ENCODE measurements at places on chromosomes 1 and 21.
A peak's percentile ranks its signal among the peaks of the same experiment; 100 is the strongest.

DNA sequence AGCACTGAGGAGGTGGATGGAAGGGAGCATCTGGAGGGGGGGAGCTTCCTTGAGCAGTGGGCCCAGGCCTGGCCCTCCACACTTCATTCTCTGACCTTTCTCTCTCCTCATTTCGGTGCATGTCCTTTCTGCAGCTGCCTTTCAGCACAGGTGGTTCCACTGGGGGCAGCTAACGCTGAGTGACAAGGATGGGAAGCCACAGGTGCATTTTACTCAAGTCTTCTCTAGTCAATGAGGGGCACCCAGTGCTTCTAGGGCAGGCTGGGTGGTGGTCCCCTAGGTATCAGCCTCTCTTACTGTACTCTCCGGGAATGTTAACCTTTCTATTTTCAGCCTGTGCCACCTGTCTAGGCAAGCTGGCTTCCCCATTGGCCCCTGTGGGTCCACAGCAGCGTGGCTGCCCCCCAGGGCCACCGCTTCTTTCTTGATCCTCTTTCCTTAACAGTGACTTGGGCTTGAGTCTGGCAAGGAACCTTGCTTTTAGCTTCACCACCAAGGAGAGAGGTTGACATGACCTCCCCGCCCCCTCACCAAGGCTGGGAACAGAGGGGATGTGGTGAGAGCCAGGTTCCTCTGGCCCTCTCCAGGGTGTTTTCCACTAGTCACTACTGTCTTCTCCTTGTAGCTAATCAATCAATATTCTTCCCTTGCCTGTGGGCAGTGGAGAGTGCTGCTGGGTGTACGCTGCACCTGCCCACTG lies 43.2 kb downstream of the YARS1 start:
- DNase-seq = no peak

DNA sequence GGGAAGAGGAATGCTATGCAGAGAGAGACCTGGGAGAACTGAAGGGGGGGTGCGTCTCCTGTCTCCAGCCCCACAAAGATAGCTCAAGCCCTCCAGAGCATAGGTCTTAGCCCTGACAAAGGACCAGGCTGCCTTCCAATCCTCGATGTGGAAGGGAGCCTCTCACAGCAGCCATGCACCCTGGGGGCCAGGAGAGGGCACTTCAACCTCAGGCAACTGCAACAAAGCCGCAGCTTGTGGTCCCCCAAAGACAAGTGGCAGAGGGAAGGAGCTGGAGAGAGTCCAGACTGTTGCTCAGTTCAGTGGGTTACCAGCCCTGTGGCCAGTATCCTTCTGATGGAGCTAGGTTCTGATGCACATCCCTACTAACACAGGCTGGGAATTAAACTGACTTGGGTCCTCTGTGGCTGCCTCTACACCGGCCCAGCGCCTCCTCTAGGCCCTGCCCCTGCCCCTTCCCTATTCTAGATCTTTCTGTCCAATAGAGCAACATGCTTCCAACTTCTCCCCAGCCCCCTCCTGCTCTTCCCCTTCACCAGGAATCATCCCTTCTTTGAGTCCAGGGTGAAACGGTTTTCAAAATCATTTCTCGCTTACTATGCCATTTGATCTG lies 100.7 kb upstream of the SPATA6 start:
- peak; percentile 82 for DNase-seq

GRCh38 chr1:182376936-182377574 lies 14.5 kb downstream of the GLUL start:
- no peak for DNase-seq

DNA sequence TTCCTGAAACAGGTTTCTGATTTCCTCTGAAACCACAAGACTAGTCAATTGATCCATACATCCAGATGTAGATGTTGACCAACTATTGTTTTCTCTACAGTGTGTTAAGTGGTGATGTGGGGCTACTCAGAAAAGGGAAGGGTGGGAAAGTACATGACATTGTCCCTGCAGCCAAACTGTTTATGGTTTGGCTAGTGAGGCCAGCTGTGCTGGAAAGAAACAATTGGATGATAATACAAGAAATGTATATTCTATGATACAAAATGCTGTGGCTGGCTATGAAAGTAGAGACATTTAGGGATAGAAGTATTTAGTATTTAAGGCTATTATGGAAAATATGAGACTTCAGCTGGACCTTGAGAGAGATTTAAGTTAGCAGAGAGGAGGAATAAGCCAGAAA lies 244.5 kb downstream of the ADGRL2 start:
- DNase-seq = no peak

DNA sequence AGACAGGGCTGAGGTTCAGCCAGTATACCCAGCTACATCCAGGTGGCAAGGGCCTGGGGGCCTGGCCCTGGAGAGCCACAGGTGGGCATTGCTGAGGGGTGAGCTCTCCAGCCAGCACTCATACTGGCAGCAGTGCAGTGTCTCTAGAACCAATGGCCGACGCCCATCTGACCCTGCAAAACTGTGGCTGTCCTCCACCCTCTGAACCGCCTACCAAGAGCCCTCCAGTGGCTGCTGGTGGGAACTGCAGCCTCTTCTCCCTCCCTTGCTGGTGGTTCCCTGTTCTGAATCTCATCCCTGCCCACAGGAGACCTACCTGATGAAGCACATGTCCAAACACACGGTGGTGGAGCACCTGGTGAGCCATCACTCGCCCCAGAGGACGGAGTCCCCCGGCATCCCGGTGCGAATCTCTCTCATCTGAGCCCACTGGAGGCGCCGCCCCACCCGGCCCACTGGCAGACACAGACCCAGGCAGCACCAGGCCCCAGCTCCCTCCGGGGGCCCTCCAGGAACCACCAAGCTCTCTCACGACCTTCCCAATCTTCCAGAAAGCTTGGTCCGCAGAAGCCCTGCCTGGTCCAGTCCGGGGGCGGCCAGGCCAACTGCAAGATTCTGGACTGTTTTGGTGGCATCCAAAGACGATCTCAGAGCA lies 22.1 kb downstream of the A3GALT2 start:
- peak; percentile 39 for DNase-seq

DNA sequence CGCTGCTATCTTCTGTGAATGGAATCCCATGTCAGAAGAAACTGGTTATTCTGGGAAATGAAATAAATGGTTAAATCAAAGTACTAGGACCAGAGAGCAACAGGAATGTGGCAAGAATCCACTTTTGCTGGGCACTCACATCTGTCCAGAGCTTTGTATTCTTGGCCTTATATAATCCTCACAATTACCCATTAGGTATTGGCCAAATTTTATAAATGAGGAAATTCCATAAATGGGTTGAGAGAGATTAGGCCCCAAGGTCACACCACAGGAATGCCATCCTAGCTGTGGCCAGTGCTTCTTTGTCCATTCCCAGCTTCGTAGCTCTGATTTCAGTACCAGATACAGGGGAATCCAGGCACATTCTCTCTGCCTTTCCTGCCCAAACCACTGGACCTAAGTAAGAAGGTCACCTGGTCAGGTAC lies 76.1 kb upstream of the HOOK1 start:
- no peak for DNase-seq

DNA sequence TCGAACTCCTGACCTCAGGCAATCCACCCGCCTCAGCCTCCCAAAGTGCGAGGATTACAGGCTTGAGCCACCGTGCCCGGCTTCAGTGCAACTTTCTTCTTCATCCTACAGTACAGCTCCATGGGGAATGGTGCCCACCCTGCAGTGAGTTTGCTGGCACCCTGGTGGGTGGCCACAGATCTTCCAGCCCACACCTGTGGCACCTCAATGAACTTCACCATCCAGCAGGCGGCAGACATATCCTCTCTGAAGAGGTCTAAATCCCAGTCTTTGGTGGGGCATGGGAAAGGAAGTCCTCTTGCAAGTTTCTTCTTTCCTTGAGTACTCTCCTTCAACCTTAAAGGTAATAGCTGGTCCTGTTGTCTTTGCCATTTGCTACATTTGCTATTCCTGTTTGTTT lies 18.1 kb upstream of the ZBTB8A start:
- DNase-seq = no peak

DNA sequence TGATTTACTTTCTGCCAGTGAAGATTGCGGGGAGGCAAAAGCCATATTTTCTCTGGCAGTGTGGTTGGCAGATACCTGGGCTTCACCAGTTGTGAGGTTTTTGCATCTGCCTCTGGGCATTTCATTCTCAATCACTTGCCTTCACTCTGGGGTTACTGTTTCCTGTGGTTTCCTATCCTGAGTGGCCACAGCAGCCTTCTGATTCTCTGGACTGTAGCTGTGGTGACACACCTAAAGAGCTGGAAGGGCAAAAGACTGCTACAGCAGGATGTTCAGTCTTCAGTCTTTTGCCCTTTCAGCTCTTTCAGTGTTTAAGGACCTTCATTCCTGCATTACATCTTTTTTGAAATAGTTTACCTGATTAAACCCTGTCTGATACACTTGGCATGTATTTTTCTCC lies 50.5 kb upstream of the GPR52 start:
- DNase-seq = no peak

GRCh38 chr1:45012639-45013278 lies 705 bp downstream of the UROD start:
- DNase-seq = peak; percentile 45

- no peak for DNase-seq
Observed at GRCh38 chr1:10530281-10530740, 55.6 kb downstream of the PEX14 start.

- no peak for DNase-seq
Observed at GRCh38 chr1:24992761-24993211, 62.7 kb upstream of the RUNX3 start.

DNA sequence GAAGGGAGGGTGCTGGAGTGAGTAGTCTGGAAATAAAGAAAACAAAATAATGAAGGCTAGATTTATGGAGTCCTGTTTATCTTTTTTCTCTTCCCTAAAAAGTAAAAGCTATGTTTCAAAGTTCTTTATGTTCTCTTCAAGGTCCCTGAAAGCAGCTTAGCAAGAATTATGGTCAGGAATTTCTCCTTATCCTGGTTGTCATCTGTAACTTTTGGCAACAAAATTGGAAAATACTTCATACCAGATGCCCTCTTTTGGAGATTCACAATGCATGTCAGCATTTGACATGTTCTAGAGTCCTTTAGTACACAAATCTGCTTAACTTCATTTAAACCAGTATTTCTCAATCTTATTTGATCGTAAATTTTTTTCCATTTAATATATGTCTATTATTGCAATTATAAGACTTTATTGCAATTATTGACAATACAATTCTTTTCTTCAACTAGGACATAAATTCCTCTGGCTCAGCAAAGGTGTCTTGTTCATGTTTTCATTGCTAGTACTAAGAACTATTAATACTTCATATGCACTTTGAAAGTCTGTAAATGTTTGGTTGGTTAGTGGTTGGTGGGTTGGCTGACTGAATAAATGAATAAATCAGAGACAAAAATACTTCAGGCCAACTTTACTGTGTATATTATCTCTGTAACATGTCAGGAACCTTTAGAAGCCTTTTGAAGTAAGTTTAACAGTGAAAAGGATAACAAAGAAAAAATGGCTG lies 101.5 kb downstream of the ATP1B1 start:
- DNase-seq = no peak

GRCh38 chr1:156859523-156860112 lies 701 bp upstream of the INSRR start:
- no peak for DNase-seq

- no peak for DNase-seq
Observed at GRCh38 chr1:78667939-78668338, 18.3 kb downstream of the IFI44 start.

- no peak for DNase-seq
Observed at GRCh38 chr1:89360716-89361115, 3.1 kb upstream of the GBP6 start.

DNA sequence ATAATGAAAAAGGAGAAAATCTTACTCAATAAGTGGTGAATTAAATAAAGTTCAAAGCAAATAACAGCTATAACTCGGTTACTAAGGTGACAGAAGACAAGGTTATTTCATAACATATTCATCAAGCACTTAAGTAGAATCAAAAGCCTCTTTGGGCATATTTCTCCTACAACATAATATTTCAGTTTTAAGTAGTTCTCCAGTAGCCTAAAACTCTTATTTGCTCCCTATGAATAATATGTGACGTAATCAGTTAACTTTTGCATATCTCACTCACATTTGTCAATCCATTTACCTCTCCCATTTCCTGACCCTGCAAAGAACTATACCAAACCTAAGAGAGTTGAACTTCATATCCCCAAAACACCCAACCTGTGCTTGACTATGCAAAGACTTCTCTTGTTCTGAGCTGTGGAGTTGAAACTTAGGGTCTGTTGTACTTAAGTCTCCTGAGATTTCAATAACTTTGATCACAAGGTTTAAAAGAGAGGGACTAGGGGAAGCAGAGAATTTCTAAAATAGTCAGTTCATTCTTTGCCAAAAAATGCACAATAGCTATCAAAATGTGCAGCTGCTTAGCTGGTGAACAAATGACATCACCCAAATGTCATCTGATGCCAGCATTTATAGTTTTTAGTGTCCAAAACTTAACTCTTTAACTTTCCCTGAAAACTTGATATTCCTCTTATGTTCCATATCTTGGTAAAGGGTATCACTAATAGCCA lies 37.2 kb downstream of the TTLL7 start:
- DNase-seq = no peak

DNA sequence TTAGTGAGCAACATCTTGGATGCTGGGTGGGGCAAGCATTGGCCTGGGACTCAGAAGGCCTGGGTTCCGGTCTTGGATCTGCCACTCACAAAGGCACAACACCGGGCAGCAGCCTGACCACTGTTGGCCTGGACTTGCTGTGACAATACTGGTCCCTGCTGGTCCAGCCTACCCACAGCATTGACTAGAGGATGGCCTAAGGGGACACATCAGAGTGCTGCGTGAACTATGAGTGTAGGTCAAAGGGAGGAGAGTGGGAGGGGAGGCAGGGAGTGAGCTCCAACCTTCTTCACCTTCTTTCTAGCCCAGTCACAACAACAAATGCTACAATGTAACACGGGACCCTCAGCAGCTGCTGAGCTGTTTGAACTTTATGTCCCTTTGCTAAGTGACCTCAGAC lies 31.1 kb downstream of the TMEM50A start:
- DNase-seq = no peak

- no peak for DNase-seq
Observed at GRCh38 chr1:39361446-39361845, 130.0 kb upstream of the BMP8A start.

DNA sequence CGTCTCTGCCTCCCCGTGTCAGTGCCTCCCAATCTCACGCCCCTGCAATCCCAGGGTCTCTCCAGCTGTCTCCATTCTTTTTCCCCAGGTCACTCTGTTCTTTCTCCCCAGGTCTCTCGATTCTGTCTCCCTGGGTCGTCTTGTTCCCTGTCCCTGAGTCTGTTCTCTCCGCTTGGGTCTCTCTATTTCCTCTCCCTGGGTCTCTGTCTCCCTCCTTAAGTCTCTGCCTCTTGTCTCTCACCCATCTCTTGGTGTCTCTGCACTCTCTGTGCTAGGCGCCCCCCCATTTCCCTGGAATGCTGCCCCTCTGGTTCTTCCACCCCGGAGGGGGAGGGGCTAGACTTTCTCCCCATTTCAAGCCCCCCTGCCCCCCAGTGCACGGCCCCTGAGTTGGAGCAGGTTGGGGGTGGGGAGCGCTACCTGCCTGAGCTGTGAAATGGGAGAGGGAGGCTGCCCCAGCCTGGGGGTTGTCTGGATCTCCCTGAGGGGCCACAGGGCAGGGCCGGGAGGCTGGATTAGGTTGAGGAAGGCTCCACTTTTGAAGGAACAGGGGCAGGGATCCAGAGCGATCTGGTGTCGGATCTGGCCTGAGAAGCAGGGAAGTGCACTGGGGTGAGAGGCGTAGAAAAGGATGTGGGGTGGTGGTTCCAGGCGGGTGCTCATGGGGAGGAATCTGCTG lies 1.4 kb downstream of the PTPRF start:
- DNase-seq = no peak
